Lower lobe of right lung (tissue), 2 donors: ENCODE measurements at places on chromosomes 16 and 17. TPM values are rescaled to one million over a fixed set of nuclear protein-coding genes. Genes with fewer than 3 reads are reported as not detected.
A peak's percentile ranks its signal among the peaks of the same experiment; 100 is the strongest.

The IRX6 gene
- 3.5 TPM for total RNA-seq

The ITGAX gene
- total RNA-seq = 188 TPM

The SLC7A6 gene
- total RNA-seq = 47.1 TPM

The RNFT1 gene
- 39.5 TPM for total RNA-seq

The HIC1 gene
- total RNA-seq = 20.6 TPM

The HSD17B1 gene
- total RNA-seq = 2.2 TPM

The ITGAD gene
- total RNA-seq = 0.62 TPM

The ARHGAP44 gene
- 39.0 TPM for total RNA-seq

DNA sequence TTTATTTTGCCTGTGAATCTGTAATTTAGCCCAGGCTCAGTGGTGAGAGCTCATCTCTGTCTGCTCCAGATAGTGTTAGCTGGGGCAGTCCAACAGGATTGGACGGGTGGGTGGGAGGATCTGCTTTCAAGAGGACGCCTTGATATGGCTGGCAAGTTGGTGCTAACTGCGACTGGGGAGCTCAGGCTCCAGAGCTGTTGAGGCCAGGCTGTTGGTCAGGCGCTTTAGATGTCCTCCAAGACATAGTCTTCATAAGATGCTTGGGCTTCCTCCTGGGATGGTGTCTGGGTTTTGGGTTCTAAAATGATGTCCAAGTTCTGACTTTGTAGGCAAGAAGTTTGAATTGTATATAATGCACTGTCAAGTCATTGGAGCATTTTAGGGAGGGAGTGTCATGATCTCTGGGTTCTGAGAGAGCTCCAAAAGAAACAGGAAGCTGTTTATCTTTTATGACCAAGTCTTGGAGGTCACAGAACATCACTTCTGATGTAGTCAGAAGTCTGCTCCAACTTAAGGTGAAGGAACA lies 12.8 kb upstream of the PCTP start:
- DNase-seq = no peak

- no peak for DNase-seq
Observed at GRCh38 chr17:14052886-14053615, 16.3 kb upstream of the COX10 start.

DNA sequence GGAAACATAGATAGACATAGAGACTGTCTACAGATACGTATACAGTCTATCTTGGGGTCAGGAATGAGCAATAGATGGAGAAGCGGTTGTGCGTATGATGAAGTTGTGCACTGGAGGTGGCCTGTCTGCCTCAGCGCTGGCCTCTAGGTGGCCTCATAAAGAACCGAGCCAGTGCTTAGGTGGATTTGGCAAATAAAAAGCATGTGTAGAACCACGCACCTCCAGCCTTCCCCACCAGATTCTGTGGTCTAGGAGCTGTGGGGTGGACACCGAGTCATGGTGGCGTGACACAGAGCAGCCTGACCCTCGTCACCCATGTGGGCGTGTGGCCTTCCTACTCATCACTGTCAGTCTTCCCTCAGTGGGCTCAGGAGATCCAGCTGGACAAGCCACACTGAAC lies 34.0 kb downstream of the PGS1 start:
- DNase-seq = no peak

DNA sequence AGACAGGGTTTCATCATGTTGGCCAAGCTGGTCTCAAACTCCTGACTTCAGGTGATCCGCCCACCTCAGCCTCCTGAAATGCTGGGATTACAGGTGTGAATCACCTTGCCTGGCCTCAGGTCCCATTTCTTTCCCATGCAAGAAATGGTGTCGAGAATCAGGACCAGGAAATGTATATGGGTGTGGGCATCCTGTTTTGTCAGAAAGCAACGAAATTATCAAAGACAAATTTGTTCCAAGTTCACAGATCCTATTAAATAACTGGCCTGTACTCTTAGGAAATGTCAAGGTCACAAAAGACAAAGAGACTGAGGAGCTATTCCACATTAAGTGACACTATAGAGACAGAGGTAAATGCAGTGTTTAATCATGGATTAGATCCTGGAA lies 17.1 kb upstream of the ST6GALNAC1 start:
- DNase-seq = no peak

- no peak for DNase-seq
Observed at GRCh38 chr16:10849736-10850477, 27.1 kb upstream of the CIITA start.

DNA sequence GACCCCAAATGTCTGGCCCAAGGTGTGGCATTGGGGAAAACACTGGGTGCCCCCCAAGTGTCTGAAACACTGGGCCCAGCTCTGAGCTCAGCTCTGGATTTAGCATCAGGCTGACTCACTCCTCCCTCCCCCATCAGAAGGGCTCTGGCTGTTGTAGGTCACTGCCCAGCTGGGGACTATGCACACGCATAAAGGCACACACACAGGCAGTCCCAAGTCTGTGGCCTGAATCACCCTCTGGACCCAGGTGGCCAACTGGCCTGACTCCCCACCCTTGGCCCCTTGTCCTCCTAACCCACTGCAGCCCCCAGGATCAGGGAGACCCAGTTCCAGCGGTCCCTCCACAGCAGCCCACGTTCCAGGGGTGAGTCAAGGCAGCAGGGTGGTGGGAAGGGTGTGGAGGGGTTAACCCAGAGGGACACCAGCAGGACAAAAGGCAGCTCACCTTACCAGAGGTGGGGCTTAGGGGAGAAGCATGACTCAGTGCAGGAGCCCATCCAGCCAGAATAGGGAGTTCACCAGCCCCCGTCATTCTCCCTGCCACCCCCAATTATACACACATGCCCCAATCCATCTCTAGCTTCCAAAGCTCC lies 47.0 kb downstream of the MYO18A start:
- DNase-seq = no peak

DNA sequence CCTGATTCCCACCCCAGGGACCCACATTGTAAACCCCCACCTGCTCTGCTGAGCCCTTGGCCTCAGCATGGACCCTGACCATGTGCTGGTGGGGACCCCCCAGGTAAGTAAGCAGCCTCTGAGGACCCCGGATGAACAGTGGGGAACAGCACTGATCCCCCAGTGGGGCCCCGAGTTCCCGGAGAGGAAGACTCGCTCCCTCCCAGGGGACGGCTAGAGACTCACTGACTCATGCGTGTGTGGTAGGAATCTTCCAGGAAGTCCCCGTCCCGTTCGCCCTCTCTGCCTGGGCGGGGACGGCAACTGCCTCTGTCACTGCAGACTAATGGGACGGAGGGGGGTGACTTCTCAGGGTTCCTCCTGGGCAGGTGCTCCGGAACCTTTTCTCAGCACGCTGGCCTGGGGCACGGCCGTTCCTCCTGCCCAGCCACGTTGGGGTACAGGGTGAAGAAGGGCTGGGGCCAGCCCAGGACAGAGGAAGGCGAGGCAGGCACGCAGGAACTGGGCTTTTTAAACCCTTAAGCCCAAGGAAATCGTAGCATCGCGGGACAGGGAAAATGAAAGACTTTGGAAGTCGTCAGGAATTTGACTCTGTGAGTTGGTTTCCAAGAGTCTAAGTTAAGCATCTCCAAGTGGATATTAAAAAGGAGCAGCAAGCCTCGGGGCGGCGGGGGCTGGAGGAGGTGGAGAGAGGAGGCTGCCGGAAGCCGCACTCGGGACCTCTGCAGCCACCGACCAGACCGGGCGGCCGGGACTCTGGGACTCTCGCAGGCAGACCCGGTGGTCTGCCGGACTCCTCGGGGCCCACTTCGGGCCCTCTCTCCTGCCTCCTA lies 178.7 kb downstream of the SEC14L1 start:
- DNase-seq = peak; percentile 91

- no peak for DNase-seq
Observed at GRCh38 chr17:37764383-37764782, 19.5 kb upstream of the HNF1B start.

- DNase-seq = no peak
Observed at GRCh38 chr17:48564188-48565021, 13.7 kb downstream of the HOXB4 start.

DNA sequence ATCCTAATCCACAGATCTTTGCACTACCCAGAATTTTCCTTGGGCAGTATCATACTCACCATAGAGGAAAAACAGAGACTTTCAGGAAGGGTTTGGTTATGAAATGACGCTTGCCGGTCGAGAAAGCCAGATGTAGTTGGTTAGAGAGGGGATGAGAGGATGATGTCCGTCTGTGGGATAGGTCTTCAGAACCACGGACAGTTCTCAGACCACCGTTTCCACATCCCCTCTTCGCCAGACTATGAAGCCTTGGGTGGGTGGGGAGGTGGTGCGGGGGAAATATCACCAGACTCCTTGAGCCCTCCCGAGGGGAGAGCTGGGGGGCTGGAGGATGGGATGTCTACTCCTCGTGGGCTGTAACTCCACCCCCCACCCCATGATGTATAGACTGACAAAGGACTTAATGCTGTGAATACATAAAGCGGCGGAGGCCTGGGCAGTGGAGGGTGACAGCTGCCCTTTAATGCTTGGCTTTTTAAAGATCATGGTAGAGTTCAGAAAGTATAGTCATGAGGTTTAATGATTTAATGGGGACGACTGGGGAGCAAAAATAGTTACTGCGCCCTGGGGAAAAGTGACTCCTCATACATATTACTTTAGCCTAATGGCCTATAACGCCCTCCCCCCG lies 96.6 kb downstream of the MRM1 start:
- DNase-seq = no peak

DNA sequence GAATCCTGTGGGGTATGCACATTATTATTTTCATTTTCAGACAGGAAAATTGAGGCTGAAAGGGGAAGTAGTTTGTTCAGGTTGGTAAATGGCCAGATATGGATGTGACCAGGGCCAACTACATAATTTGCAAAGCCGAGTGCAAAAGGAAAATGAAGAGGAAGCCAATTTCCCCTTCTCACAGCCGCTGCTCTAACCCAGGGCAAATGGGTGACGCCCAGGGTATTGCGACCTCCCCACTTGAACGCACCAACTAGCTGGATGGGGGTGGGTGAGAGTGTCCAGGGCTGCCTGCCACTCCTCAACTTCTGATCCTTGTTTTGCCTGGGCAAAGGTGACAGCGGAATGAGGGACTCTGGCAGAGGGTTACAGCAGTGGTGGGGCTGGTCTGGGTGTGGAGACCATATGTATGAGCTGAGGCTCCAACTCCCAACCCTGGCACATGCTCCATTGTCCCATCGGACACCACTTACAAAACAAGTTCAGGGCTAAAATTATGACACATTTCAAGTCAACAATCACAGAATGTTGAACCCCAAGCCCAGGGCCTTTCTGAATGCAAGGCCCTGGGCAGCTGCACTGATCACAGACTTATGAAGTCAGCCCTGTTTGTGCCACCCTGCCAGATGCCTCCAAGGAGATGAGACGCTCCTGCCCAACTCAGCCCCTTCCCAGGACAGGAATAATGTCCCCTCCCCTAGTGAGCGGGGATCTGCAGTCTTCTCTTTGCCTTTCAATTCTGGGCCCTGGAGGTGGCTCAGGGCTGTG lies 1.7 kb downstream of the ANKRD40CL start:
- peak; percentile 60 for DNase-seq

GRCh38 chr17:32940706-32941390 lies 12.9 kb downstream of the TMEM98 start:
- no peak for DNase-seq

DNA sequence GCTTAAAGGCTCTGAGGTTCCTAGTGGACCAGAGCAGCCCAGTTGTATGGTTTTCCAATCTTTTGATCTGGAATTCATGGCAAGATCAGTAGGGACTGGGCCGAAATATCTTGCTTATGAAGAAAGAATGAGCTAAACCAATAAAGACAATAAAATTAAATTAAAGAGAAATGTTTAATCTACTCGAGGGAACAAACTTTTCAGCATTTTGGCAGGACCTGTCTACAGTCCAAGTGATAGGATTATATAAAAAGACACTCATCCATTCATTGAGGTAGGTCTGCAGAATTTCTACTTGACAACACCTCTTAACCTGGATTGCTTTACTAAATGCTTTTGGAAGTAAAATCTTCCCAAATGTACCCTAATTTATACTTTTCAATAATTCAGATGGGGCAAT lies 113.6 kb downstream of the AXIN2 start:
- no peak for DNase-seq

GRCh38 chr17:32318071-32318470 lies 23.9 kb downstream of the C17orf75 start:
- no peak for DNase-seq

- DNase-seq = peak; percentile 34
Observed at GRCh38 chr16:35188288-35189155, 1729.1 kb downstream of the TP53TG3F start.

DNA sequence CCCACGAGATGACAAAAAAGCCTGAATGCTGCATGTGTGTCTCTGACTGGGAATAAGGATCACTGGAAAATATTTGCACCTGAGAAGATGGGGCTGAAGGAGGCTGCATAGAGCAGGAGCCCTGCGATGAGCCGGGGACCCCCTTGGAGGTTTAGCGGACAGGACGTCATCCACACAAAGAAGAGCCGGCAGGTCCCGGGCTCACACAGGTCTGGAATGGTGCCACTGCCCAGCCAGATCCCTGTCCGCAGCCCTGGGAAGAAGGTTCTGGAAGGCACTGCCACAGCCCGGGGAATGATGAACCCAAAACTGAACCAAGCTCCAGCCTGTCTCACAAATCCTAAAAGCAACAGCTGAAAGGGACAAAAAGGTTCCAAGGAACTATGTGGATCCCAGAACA lies 101.8 kb downstream of the ANKRD11 start:
- no peak for DNase-seq

GRCh38 chr16:20336955-20337354 lies 9.6 kb upstream of the GP2 start:
- DNase-seq = no peak

DNA sequence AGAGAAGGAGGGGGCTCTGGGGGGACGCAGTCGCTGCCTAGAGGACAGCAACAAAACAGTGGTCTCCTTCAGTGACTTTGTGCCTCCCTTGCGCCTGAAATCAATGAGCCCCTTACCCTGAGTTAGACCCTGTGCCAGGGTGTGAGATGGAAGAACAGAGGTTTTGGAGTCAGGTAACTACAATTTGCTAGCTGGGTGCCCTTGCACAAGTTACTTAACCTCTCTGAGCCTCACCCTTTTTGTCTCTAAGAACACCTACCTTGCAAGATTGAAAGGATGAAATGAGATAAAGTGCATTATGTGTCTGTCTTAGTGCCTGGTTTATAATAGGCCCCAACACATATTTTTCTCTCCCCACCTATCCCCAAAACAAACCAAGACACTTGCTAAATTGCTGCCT lies 9.9 kb downstream of the RND2 start:
- DNase-seq = no peak

DNA sequence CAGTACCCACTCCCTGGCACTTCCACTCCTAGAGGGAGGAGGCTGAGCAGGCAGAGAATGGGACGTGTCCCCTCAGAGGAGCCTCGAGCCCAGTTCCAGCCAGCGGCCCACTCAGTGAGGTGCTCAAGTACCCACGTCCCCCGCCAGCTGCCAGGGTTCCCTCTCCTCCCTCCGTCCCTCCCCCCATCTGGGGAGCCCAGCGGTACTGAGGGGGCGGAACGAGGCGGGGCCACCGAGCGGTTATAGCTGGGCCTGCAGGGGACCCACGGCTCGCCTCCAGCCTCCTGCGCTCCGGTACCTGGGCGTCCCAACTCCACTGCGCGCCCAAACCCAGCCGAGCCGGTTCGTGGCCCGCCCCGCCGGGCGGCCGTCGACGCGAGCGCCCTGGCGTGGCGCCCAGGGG lies at the start of gene NPW:
Gene NPW (plus strand): TSS at position 268 of the 403 bp plus-strand sequence.
- no peak for DNase-seq

DNA sequence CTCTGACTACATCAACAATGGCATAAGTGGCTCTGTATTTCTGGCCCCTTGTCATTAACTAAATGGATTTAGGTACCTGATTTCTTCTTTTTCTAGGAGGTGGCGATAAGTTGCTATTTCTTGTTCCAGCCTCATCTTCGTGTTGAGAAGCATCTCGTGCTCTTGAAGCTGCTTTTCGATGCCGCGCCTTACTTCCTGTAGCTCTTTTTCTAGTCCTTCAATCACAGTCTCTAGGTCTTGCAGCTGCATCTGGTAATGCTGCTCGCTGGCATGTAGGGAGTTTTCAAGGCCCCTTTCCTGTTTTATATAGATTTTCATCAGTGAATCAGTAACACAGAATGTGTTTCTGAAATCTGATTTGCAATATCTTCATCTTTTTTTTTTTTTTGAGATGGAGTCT lies 5.1 kb downstream of the KRT222 start:
- no peak for DNase-seq
